ENCODE measurements at places on chromosomes 1 and 21.

DNA sequence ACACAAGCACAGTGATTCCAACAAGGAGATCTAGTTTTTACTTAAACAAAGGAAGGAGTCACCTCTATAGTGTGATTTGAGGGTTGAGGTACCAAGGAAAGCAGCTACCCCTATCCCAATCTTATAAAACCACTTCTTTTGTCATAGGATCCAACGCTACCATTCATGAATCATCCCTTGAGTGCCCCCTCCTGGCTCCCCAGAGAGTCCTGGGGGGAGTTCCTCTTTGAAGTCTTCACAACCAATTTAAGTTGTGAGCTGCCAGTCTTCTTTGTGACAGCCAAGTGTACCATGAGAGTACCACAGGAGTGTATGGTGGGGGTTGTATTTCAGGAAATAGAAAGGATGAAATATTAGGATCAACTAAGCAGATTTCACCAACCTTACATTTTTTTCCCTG is 39.1 kb upstream of the NHLH2 start:
- H3K4me3 ChIP-seq = no peak overlapping the region
- no peaks in the 10 kb centered on the region for H3K4me1 ChIP-seq
- H3K27me3 ChIP-seq = peaks cover 22% of the 10 kb centered on the region
- no peak overlapping the region for H3K27ac ChIP-seq

DNA sequence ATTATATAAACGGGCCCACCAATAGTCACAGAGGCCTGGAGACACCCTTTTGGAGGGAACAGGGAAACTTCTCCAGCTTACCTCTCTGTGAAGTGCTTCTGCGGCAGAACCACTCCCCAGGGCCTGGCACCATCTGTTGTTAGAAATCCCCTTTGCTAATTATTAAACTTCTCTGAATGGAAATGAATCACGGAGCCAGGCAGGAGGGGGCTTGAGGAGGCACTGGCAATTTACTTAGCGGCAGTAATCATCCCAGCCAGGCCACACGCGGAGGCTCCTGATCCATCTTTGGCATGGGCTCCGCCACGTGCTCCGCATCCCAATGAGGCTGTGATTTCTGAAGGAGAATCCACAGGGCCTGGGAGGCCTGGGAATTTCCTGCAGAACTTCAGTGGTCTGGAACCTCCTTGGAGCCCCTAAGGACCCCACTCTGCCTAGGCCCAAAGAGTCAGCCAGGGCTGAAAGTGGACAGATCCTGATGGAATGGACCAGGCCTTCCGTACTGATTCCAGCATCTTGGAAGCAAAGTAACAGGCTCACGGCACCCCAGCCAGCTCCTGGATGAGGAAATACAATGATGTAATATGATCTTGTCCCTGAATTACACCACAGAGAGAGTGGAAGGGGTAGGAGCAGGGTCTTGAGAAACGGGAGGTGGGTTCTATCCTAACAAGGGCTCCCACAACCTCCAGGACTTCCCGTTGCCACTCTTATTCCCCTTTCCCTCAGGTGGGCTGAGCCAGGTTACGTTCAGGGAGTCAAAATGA is 62.3 kb downstream of the GRIK3 start:
- no peak overlapping the region for H3K27ac ChIP-seq
- H3K4me1 ChIP-seq = no peaks in the 10 kb centered on the region
- DNase-seq = no peak
- H3K36me3 ChIP-seq = no peaks in the 10 kb centered on the region
- no peak overlapping the region for H3K4me3 ChIP-seq
- no peaks in the 10 kb centered on the region for H3K27me3 ChIP-seq

DNA sequence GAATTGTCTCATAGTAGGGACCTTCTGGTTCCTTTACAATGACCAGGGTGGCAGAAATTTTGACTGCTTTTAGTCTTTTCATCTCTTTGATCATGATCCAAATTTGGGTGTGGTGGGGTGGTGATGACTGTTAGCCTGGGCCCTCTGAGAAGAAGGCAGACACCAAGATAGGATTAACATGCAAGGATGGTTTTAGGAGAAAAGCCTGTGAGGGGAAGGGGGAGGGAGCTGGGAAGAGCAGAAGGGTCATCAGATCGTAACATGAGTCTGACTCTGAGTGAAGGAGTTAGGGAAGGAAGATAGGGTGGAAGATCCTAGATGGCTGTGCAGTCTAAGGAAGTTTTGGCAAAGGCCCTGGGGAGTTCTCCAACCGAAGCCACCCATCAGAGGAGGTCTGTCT is 28.5 kb upstream of the CAMSAP2 start:
- H3K36me3 ChIP-seq = no peaks in the 10 kb centered on the region
- H3K27me3 ChIP-seq = peaks cover 2% of the 10 kb centered on the region
- H3K4me1 ChIP-seq = no peaks in the 10 kb centered on the region

DNA sequence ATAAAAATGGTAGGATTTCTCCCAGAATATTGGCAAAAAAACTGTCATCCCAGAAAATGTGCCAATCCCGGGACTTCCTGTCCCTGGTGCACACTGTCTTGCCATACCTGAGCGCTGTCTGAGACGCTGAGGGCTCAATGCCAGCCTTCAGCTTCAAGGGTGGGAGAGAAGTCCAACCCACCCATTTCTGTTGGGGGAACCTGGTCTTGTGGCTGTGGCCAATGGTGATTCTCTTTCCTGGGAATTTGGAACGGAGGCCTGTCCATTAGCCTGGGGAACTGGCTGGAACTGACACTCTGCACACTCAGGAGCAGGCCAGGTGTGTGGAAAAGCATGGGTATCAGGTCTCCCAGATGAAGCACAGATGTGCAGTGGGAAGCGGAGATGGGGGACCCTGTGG is 6.7 kb downstream of the MTHFR start:
- H3K27me3 ChIP-seq = no peaks in the 10 kb centered on the region
- H3K4me3 ChIP-seq = no peak overlapping the region
- peaks cover 33% of the 10 kb centered on the region for H3K4me1 ChIP-seq
- no peak for DNase-seq
- no peak overlapping the region for H3K27ac ChIP-seq
- peaks cover 34% of the 10 kb centered on the region for H3K36me3 ChIP-seq

- peak; percentile 77 for DNase-seq
- H3K36me3 ChIP-seq = no peaks in the 10 kb centered on the region
- peaks cover 17% of the 10 kb centered on the region for H3K4me1 ChIP-seq
- peak overlapping the region; percentile 61 for H3K27ac ChIP-seq
- no peaks in the 10 kb centered on the region for H3K27me3 ChIP-seq
Measured at GRCh38 chr21:39048064-39048463, 135.2 kb downstream of the PSMG1 start.

DNA sequence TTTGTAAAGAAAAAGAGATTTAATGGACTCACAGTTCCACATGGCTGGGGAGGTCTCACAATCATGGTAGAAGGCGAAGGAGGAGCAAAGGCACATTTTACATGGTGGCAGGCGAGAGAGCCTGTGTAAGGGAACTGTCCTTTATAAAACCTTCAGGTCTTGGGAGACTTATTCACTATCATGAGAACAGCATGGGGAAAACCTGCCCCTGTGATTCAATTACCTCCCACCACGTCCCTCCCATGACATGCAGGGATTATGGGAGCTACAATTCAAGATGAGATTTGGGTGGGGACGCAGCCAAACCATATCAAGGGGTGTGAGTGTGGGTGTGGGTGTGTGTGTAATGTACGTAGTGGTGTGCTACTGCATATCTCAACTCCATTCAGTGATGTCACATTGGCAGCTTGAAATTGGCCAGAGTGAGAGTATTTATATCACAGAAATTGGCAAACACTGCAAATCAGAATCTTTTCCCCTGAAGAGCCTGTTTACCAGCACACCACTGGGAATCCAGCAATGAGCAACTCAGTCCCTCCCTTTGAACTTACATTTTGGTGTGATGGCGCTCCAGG is 5.4 kb downstream of the ARHGEF10L start:
- H3K4me3 ChIP-seq = no peak overlapping the region
- H3K4me1 ChIP-seq = peaks cover 35% of the 10 kb centered on the region
- no peaks in the 10 kb centered on the region for H3K36me3 ChIP-seq
- no peaks in the 10 kb centered on the region for H3K27me3 ChIP-seq

DNA sequence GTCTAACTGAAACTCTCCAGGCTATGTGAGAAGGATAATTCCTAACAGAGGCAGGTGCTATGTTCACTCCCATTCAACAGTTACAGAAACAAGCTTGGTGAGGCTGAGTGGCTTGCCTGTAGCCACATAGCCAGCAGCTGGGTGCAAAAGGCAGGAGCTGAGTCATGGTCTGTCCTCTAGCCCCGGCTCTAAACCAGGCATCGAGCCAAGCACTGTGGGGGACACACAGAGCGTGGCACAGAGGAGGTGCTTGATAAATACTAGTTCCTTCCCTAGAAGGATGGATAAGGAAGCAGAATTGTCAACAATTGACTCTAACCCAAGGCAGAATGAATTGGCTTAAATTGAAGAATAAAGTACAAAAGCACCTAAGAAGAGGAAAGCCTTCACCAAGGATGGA is 10.4 kb upstream of the KCNA2 start:
- no peaks in the 10 kb centered on the region for H3K36me3 ChIP-seq
- DNase-seq = no peak
- H3K27me3 ChIP-seq = peaks cover 46% of the 10 kb centered on the region
- no peak overlapping the region for H3K27ac ChIP-seq

DNA sequence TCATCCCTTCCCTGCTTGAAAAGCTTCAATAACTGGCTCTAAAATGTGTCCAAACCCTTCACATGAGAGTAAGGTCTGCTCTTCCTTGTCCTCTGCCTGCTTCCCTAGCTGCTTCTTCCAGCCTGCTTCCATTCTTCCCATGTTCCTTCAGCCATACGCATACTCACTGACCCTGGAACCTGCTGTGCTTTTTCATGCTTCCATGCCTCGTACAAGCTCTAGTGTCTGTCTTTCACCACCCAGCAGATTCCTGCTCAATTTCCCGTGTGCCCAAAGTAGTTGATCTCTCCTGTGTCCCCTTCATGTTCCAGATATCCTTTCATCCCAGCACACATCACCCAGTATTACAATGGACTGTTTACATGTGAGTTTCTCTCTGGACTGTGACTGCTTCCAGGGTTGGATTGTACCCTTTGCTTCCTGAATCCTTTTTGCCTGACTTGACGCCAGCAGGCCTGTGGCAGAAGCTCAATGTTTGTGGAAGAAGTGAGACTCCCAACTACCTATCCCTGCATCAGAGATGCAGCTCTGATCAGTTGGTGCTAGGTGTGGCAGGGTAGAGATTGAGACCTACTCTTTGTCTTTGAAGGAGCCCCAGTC is 35.9 kb upstream of the RNF19B start:
- no peak overlapping the region for H3K4me3 ChIP-seq
- peak overlapping the region; percentile 20 for H3K27ac ChIP-seq
- H3K4me1 ChIP-seq = peaks cover 13% of the 10 kb centered on the region
- no peaks in the 10 kb centered on the region for H3K36me3 ChIP-seq
- no peak for DNase-seq

DNA sequence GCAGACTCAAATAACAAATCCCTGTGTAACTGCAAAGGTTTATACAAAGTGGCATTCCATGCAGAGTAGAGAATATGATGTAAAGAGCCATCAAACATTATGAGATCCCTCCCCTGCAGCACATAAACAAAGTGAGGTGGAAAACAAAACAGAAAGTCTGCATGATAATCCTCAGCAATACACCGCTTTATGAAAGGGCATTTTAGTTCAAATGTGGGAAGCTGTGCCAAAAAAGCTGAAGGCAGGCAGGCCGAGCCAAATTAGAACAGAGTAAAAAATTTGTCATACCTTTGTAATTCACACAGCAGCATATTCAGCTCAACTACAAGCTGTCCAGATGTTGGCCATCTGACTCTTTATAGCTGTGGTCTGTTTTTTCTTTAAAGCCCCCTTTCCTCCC is 113.5 kb downstream of the LHX9 start:
- peaks cover 6% of the 10 kb centered on the region for H3K4me1 ChIP-seq
- no peaks in the 10 kb centered on the region for H3K36me3 ChIP-seq
- H3K27ac ChIP-seq = no peak overlapping the region
- H3K27me3 ChIP-seq = no peaks in the 10 kb centered on the region
- no peak overlapping the region for H3K4me3 ChIP-seq

DNA sequence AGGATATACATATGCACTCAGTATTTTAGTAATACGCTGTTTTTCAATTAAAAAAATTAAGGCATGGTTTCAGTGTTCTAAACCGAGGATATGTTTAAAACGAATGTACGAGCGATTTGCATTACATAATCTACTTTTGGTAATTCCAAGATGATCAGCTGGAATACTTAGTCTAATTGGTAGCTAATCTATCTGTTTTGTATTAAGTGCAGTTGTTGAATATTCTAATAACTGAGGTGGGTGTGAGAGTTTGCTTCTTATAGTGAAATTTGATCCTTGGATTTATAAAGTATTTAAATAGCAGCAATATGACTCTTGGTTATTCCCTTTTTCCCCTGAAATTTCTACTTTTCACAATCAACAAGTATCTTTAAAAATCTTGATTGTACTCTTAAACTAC is 1.3 kb downstream of the RNF2 start:
- H3K4me3 ChIP-seq = peak overlapping the region; percentile 89
- H3K27me3 ChIP-seq = no peaks in the 10 kb centered on the region

DNA sequence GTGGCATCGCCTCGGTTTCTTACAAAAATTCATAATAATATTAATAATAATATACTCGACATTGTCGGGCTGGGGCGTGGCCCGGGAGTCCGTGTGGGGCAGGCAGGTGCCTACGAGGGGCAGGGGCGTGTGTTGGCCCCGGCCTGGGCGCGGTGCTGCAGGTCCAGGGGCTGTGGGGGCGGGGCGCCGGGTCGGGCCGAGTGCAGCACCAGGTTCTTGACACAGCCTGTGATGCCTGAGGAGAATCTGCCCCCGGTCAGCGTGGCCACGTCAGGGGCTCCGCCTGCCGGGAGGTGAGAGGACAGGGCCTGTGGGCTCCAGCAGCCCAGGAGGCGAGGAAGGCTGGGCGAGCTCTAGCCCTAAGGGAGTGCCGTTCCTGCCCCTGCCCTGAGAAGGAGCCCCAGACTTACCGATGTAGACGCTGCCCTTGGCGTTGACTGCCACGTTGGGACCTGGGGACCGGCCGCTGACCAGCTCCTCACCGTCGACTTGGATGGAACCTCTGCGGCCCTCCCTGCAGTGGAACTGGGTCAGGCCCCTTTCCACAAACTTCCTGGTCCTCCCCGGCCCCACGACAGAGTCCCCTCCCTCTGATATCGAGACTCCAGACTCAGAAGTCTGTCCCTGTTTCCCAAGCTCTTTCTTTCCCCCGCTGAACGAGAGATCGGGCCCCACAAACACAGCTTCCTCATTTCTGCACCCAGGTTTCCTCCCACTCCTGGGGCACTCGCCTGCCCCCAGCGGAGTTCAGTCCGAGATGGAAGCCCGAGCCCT is 11.3 kb downstream of the LDLRAD2 start:
- no peaks in the 10 kb centered on the region for H3K27me3 ChIP-seq
- H3K36me3 ChIP-seq = peaks cover 21% of the 10 kb centered on the region
- H3K4me1 ChIP-seq = no peaks in the 10 kb centered on the region
- DNase-seq = peak; percentile 85
- H3K4me3 ChIP-seq = no peak overlapping the region
- no peak overlapping the region for H3K27ac ChIP-seq
